ENCODE measurements at places on chromosomes 2 and 18. TPM values are rescaled to one million over a fixed set of nuclear protein-coding genes. Genes with fewer than 3 reads are reported as not detected.
A peak's percentile ranks its signal among the peaks of the same experiment; 100 is the strongest.

DNA sequence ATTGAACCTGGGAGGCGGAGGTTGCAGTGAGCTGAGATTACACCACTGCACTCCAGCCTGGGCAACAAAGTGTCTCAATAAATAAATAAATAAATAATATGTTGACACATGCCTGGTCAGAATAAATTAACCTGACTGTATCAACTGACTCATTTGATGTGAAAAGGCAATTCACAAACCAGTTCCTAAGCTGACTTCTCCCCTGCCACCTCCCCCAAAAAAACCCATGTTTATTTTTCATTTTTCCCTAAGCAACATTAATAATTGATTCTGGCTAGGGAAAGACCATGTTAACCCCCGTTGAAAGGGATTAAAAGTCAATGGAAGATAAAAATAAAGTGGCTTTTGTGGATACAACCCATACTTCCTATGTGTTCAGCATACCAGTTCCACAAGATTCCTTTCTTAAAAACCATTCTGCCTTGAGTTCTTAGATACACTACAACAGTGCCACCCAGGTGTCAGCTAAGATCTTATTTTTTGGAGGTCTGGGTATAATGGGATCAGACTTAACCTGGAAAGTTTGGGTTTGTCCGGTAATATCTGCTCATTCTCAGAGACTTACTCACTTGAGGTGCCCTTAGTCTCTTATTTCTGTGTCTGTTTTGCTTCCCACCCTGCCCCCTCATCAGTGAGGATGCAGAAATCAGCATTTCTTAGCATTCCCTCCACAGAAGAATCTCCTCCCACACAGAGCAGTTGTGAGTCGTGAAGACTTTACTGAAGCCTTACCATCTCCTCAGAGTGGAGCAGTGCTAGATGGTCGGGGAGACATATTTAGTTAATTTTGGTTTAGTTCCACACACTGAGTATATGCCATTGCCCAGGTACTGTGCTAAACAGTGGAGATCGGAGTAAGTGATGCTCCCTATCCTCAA lies 10.1 kb upstream of the MCFD2 start:
- no peaks in the 10 kb centered on the region for H3K4me1 ChIP-seq
- H3K36me3 ChIP-seq, result no peaks in the 10 kb centered on the region
- no peak overlapping the region for H3K27ac ChIP-seq

DNA sequence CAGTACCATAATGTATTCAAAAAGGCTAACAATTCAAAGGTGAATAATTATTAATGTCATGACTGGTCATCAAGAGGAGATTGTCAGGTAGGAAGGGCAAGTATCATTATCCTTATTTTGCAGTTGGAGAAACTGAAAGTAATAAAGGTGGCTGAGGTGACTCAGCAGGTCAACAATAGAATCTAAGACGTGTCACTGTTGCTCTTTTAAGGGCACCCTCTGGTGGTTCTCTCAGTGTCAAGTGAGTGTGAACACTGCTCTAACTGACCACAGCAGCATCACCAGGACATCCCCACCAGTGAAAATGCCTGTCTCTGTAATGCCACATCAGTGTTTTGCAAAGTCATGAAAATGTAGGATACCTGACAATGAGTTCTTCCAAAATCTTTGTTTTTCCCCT lies 69.7 kb downstream of the DCC start:
- DNase-seq, result no peak
- H3K27me3 ChIP-seq, result no peaks in the 10 kb centered on the region
- no peaks in the 10 kb centered on the region for H3K36me3 ChIP-seq
- no peak overlapping the region for H3K27ac ChIP-seq
- no peaks in the 10 kb centered on the region for H3K4me1 ChIP-seq
- no peak overlapping the region for H3K4me3 ChIP-seq

- no peak overlapping the region for H3K4me3 ChIP-seq
- H3K27me3 ChIP-seq, result no peaks in the 10 kb centered on the region
- H3K27ac ChIP-seq, result no peak overlapping the region
- no peaks in the 10 kb centered on the region for H3K36me3 ChIP-seq
- no peak for DNase-seq
- H3K4me1 ChIP-seq, result no peaks in the 10 kb centered on the region
Measured at GRCh38 chr2:199975273-199975895, 20.0 kb downstream of the MAIP1 start.

- no peak overlapping the region for H3K4me3 ChIP-seq
- no peaks in the 10 kb centered on the region for H3K4me1 ChIP-seq
- H3K27ac ChIP-seq, result peak overlapping the region; percentile 72
- DNase-seq, result no peak
Measured at GRCh38 chr2:239348563-239349452, 52.0 kb downstream of the HDAC4 start.

DNA sequence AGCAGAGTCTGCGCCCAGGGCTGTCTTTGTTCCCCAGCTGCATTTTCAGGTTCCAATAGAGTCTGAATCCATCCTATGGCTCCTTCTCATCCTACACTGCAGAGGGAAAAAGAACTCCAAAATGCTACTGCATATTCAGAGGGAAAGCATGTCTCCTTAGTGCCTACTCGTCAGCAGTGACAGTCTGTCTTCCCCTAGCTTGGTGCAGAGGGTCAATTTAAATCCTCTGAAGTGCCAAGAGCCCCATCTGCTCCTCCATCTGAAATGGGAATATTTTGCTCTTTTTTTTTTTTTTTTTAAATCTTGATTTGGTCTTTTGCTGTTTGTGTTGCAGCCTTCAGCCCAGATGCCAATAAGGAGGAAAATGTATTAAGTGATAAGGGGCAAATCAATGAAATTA lies 199.3 kb downstream of the RNF144A start:
- no peak for DNase-seq
- no peak overlapping the region for H3K27ac ChIP-seq
- no peaks in the 10 kb centered on the region for H3K27me3 ChIP-seq
- H3K4me1 ChIP-seq, result peaks cover 4% of the 10 kb centered on the region
- H3K4me3 ChIP-seq, result no peak overlapping the region

DNA sequence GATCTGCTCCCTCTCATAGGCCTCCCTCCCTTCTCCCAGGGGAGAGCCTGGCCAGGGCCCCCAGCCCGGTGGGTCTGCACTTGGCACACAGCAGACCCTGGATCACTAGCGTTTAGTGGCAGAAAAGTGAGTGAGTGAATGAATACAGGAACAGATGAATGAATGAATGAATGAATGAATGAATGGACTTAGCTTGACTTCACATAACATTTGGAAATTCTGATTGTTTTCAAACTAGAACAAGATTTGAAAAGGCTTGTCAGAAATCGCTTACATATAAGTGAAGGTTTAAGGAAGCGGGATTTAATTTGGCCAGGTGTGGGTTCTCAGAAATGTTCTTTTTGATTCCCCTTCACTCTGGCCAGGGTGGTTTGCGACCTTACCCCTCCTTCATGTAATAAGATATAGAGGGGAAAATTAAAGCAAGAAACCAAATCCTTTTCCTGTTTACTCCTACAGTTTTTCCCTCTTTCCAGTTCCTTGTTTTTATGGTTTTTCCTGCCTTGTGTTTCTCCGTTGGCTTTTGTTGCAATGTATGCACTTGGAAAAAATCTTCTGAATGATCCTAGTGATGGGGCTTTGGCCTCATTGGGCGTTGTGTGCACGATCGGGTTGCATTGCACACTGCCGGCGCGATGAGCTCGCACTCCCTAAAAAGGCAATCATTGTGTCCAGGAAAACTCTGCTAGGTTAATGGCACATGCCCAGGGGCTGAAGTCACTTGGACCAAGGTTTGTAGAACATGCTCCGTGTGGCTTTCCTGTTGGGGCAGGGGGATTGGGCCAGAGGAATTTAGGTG lies 16.4 kb downstream of the LRRFIP1 start:
- no peaks in the 10 kb centered on the region for H3K36me3 ChIP-seq
- no peak overlapping the region for H3K27ac ChIP-seq
- H3K4me3 ChIP-seq, result no peak overlapping the region
- no peaks in the 10 kb centered on the region for H3K4me1 ChIP-seq
- no peak for DNase-seq

DNA sequence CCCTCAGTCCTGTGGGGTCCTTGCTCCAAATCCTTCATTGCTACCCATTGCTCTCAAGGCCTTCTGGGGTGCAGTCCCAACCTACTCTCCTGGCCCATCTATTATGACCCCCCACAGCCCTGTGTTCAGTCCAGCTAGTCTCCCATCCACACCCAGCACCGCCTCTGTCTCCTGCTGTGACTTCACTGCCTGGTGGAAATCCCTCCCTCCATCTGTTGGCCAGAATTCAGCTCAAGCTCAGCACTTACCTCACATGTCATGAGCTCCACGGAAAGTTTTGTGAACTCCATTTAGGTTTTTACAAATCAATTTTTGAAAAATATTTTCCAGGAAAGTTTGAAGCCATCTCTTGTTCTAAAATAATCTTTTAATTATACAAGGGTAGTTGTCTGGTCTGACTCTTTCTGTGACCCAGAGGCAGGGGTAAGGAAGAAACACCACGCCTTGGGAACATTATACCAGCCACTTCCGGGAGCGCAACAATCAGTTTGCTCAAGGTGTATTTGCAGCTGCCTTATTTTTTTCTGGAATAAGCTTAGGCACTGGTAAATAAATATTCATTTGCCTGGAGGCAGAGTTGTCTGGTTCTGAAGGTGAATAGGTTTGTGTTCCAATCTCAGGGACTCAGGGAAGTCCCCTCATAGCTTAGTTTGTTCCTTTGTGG lies 110.8 kb downstream of the VIT start:
- no peak overlapping the region for H3K4me3 ChIP-seq
- no peaks in the 10 kb centered on the region for H3K27me3 ChIP-seq
- no peaks in the 10 kb centered on the region for H3K4me1 ChIP-seq
- H3K36me3 ChIP-seq, result no peaks in the 10 kb centered on the region
- no peak overlapping the region for H3K27ac ChIP-seq

Gene TMEM37
- 5.5 TPM for total RNA-seq

Gene SPATA3
- not detected for total RNA-seq

Measured in adrenal gland (tissue), 19 donors.